ENCODE measurements at places on chromosomes 3 and 15.

DNA sequence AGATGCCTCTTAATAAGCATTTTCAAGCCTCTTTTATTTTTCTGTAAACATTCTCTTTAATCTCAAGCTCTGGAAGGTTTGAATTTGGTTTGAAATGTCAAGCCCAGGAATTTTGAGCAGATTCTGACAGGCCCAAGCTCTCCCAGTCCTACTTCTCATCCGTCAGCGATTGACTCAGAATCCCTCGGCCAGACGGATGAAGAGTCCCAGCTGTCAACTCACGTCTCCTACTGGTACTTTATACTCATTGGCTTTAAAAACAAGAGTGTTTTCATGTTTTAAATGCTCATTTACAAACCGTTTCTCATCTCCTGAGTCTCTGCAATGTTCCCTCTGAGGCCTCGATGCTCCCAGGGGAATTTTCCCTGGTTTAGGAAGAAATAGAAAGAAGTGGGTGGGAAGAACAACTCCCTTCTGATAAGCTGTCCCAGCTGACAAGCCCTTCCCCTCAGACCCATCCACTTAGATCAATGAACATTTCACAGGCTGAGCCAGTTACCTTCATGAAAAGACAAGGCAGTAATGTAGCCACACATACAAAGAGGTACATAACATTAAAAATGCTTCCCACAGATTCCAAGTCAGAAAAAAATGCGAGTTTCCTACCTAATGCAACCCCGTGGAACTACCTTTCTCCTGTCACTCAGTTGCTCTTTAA lies 478.2 kb upstream of the DPH6 start:
- no peak for DNase-seq

DNA sequence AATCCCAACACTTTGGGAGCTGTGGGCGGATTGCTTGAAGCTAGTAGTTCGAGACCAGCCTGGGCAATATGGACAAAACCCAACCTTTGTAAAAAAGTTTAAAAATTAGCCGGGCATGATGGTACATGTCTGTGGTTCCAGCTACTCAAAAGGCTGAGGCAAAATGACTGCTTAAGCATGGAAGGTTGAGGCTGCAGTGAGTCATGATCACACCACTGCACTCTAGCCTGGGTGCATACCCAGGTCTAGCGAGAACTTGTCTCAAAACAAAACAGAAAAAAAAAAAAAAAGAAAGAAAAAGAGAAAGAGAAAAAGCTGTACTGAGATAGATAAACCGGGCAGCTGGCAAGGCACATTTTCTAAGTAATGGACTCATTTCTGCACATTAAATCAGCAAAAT lies 10.6 kb downstream of the ARPP19 start:
- no peak for DNase-seq

DNA sequence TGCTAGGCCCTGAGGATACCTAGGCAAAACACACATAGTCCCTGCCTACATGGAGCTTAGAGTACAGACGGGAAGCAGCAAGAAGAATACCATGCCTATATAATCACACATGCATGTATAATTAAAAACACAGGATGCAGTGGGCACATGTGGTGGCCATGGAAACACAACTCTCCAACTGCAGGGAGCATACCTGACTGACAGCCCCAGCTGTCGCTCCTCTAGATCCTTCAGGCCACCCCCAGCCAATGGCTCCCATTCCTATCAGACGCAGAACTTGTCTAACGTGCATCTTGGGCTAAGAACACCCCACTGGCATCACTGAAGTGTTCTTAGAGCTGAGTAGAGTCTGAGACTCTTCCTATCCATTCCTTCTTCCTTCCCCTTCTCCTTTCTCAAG lies 125.5 kb upstream of the FRMD4B start:
- no peak for DNase-seq

DNA sequence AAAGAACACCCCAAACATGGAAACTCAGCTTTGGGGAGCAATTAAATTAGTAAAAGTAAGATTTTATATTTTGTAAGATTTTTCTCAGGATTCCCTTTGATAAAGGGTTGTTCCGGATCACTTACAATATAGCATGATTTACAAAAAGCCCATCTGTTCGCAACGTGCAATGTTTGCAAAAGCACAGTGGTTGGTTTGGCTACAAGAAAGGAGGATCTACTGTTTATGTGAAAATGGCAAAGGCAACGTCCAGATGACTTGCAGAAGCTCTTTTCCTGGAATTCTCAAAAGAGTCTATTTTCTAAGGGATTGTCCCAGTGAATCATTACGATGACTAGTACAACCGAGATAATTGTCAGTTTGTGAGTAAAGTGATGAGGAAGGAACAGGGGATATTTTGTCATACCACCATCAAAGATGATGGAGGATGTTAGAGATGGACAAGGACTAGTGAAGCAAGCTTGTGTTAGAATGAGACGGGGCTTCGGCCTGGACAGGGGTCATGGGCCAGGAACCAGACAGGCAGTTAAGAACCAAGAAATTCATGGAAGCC lies 71.6 kb downstream of the CRYGS start:
- DNase-seq = no peak

DNA sequence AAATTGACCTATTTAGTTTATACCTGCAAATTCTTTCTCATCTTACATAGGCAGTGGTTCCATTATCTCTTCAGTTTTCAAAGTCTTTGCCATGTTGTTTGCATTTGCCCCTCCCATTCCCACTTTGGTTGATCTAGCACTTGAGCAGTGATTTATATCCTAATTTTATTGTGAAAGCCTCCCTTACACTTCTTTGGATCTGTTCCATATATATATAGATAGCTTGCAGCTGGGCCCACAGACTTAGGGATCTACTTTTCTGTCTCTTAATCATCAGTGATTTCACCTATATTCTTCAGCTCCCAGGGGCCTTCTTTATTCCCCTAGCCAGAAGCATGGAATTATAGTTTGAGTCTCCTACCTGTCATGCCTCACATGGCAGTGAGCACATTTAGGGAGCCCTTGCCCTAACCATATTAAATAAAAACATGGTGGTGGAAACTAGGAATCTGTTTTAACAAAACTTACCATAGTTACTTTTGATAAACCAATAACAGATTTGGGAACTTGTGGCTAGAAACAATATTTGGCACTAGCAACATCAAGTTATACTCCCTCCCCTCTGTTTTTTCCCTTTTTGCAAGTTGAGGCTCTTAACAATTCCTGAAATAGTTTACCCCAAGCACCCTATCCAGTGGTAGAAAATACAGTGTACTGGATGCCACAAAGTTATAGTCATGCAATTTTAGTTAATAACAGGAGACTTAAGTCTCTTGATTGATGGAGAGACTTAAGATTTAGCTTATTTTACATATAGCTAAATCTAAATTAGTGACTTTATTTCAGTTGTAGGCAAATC lies 41.7 kb downstream of the ARIH1 start:
- DNase-seq = no peak

DNA sequence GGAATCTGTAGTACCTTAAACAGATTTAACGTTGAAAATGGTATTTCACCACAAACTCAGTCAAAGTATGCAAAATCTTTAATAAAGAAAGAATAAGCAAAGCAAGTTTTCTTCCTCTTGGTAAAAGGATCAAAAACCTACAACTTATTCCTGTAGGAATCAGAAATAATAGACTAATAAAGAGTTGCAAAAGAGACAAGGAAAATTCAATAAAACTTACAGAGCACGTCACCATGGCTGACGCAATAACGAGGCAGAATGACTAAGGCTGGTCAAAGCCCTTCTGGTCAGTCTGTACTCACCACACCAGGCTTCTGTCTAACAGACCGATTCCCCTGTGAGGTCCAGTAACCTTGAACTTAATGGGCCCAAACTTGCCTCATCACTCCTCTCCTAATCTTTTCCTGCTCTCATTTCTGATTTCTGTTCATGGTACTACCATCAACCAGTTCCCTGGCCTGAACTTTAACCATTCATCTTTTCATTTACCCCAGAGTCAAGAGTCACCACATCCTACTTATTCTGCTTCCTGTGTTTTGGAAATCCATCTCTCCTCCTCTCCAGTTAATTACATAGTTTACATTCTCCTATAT lies 5.0 kb downstream of the MASP1 start:
- no peak for DNase-seq

GRCh38 chr3:20173844-20174410 lies 12.1 kb downstream of the SGO1 start:
- no peak for DNase-seq

GRCh38 chr15:68812597-68813431 lies 7.9 kb downstream of the ANP32A start:
- DNase-seq = no peak

All from NCI-H748 treated with DMSO at 0.1 percent for 48 hours (cell line).